Osteocyte (in vitro differentiated cells): ENCODE measurements at places on chromosomes 2 and 18. TPM values are rescaled to one million over a fixed set of nuclear protein-coding genes. Genes with fewer than 3 reads are reported as not detected.
A peak's percentile ranks its signal among the peaks of the same experiment; 100 is the strongest.

DNA sequence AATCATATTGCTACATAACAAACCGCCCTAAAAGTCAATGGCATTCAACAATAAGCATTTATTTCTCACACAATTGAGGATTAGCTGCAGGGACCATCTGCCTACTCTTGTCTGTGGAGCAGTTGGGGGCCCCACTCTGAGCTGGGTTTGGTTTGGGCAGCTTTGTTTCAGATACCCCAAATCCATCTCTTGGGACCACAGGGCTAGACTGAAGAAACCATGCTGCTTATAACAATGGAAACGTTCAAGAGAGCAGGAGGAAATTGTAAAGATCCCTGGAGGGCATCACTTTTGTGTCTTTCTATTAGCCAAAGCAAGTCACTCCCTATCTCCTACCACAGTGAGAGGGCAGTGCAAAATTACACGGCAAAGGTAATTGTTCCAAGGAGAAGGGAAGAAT is 146.5 kb upstream of the MGAT5 start:
- H3K36me3 ChIP-seq, result no peaks in the 10 kb centered on the region
- no peak overlapping the region for H3K4me3 ChIP-seq
- H3K4me1 ChIP-seq, result no peaks in the 10 kb centered on the region
- no peak overlapping the region for H3K27ac ChIP-seq
- DNase-seq, result no peak

DNA sequence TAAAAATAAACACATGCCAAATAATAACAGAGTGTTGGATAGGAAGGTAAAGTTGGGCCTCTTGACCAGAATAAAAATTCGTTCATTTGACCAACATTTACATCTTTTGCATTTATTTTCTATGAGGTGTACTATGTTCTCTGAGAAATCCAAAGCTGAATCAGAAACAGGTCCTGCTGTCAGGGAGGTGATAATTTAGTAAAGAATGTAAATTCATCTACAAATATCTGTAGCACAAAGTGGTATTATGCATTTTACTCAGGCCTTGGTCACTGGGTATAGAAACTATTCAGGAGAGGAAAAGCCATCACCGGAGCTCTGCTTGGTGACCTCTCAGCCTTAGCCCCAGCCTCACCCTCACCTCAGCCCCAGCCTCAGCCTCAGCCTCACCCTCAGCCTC is 208.9 kb downstream of the SPP2 start:
- H3K36me3 ChIP-seq, result no peaks in the 10 kb centered on the region
- H3K4me3 ChIP-seq, result no peak overlapping the region
- peaks cover 14% of the 10 kb centered on the region for H3K4me1 ChIP-seq
- no peak overlapping the region for H3K27ac ChIP-seq
- H3K27me3 ChIP-seq, result no peaks in the 10 kb centered on the region

DNA sequence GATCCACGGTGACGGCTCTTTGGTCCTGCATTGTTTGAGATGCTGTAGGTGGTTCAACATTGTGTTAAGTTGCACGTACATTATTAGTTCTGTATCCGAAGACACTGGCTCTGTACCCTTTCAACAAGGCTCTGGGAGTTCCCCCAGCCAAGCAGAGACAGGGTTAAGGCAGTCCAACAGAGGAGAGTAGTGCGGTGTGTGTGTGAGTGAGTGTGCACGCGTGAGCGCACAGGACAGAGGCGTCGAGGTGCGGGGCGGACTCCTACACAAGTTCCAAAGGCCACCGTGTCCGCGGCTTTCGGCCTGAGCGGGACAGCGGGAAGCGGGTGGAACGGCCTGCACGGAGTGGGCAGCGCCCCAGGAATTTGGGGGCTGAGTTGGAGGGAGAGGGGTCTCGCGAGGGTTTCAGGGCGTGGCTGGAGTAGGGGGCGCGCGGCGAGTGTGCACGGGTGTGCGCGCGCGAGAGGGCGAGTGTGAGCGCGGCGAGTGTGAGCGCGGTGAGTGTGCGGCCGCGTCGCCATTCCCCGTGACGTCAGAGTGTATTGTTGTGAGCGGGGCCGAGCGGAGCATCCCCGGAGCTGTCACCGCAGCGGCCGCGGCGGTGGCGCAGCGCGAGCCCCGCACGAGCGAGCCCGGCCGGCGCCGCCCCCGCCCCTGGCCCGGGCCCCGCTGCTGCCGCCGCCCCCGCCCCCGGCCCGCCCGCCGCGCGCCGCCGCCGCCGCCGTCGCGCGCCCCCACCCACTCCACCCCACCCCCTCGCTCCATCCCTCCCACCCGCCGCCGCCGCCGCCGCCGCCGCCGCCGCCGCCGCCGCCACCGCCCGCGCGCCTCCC is at the start of gene ASXL3:
Gene ASXL3 (plus strand): TSS at position 535 of the 833 bp plus-strand sequence. CDS start 413 bp downstream, outside the sequence.
- peak; percentile 86 for DNase-seq
- peaks cover 5% of the 10 kb centered on the region for H3K27me3 ChIP-seq
- peak within 1 kb of the TSS; percentile 92 for H3K4me3 ChIP-seq
- peaks cover 16% of the 10 kb centered on the region for H3K4me1 ChIP-seq

DNA sequence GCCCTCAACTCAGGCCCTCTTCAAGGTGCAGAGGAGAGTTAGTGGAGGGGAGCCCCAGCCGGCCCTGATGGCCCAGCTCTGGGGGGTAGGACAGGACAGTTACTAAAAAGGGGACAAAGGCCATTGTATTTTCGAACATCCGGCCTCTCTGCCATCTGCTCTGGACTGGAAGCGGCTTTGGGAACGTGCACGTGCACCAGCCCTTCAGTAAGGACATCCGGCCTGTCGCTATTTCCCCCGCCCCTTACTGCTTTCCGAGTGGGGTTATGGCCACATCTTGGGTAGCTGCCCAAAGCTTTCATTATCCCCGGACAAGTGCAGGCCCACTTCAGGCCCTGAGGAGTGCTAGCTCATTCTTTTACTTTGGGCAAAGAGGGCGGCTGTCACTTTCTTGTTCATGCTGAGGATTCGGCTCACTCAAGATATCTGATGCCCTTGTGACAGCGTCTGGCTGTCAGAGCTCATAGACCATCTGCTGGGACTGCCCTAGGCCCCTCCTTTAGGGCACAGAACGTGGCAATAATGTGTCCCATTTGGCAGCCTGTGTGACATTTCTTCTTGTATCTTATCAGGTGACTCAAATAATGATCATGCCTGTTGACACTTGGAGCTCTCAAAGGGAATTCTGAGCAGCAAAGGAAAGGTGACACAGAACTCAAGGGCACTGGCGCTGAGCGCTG is 17.5 kb downstream of the SLC4A3 start:
- H3K4me3 ChIP-seq, result no peak overlapping the region
- H3K36me3 ChIP-seq, result no peaks in the 10 kb centered on the region
- peaks cover 23% of the 10 kb centered on the region for H3K4me1 ChIP-seq

GRCh38 chr18:46290440-46291020 is 186.3 kb downstream of the HAUS1 start:
- no peak overlapping the region for H3K27ac ChIP-seq
- no peaks in the 10 kb centered on the region for H3K27me3 ChIP-seq
- no peak for DNase-seq

DNA sequence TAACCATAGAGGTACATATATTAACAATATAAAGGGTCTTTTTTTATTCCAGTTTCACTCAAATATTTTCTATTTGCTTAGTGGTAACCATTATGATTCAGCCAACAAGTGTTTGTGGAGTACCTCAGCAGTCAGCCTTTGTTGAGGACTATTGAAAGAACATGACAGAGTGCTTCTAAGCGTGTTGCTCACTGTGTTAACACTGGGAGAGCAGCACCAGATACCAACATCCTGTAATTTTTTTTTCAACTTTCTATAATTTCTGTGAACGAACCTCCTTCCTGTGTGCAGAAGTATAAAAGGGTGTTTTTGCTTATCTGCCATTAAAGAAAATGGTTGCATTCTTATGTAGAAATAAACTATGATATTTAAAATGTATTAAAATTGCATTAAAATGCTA is 239.0 kb downstream of the PHLPP1 start:
- H3K4me1 ChIP-seq, result no peaks in the 10 kb centered on the region
- H3K27ac ChIP-seq, result no peak overlapping the region
- no peak for DNase-seq
- no peak overlapping the region for H3K4me3 ChIP-seq

- no peak overlapping the region for H3K27ac ChIP-seq
- H3K4me3 ChIP-seq, result no peak overlapping the region
- peaks cover 69% of the 10 kb centered on the region for H3K27me3 ChIP-seq
- H3K36me3 ChIP-seq, result peaks cover 4% of the 10 kb centered on the region
Observed at GRCh38 chr18:31039426-31039825, 3.1 kb downstream of the DSC3 start.

GRCh38 chr2:180205621-180206235 is 198.6 kb upstream of the CWC22 start:
- H3K27ac ChIP-seq, result no peak overlapping the region
- H3K27me3 ChIP-seq, result no peaks in the 10 kb centered on the region
- H3K4me3 ChIP-seq, result no peak overlapping the region

DNA sequence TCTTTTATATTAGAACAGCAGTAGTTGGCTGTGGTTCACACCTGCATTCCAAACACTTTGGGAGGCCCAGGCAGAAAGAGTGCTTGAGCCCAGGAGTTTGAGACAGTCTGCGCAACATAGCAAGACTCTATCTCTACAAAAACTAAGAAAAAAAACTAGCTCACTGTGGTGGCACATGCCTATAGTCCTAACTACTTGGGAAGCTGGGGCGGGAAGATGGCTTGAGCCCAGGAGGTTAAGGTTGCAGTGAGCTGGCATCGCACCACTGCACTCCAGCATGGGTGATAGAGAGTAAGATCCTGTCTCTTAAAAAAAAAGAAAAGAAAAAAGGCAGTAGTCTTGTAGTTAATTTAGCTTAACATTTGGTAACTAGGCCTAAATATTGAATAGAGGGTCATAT is 136.6 kb downstream of the AGPS start:
- H3K36me3 ChIP-seq, result peaks cover 6% of the 10 kb centered on the region
- no peak overlapping the region for H3K4me3 ChIP-seq
- no peaks in the 10 kb centered on the region for H3K4me1 ChIP-seq
- no peak overlapping the region for H3K27ac ChIP-seq
- no peaks in the 10 kb centered on the region for H3K27me3 ChIP-seq

DNA sequence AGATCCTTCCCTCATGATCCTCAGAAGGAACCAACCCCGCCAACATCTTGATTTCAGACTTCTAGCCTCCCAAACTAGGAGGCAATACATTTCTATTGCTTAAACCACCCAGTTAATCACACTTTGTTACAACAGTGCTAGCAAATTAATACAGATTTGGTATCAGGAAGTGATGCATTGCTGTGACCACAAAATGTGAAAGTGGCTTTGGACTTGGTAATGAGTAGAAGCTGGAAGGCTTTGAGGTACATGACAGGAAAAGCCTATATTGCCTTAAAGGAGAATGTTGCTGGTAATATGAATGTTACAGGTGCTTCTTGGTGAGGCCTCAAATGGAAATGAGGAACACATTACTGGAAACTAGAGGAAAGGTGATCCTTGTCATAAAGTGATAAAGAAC is 260.3 kb downstream of the SATB2 start:
- H3K27me3 ChIP-seq, result peaks cover 10% of the 10 kb centered on the region
- no peaks in the 10 kb centered on the region for H3K4me1 ChIP-seq
- DNase-seq, result no peak

GRCh38 chr2:2324119-2324518 is 7.0 kb downstream of the MYT1L start:
- no peak overlapping the region for H3K27ac ChIP-seq
- no peak overlapping the region for H3K4me3 ChIP-seq
- no peaks in the 10 kb centered on the region for H3K36me3 ChIP-seq
- no peak for DNase-seq
- peaks cover 5% of the 10 kb centered on the region for H3K27me3 ChIP-seq

DNA sequence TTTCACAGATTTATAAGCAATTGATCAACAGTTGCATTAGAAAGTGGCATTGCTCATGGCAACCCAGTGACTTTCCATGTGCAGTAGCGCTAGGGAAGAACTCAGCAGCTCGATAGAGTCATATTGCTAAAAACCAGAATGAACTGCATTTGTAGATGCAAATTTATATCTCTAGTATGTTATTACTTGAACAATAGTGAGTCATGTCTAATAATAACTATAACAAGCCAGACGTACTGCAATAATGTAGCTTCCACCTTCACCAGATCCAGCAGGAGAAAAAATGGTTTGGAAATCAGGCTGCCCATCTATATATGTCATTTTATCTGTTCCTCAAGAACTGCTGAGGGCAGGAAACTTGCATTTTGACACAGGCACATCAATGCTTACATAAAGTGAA is 66.5 kb upstream of the FIGN start:
- H3K4me3 ChIP-seq, result no peak overlapping the region
- no peaks in the 10 kb centered on the region for H3K27me3 ChIP-seq
- DNase-seq, result no peak

DNA sequence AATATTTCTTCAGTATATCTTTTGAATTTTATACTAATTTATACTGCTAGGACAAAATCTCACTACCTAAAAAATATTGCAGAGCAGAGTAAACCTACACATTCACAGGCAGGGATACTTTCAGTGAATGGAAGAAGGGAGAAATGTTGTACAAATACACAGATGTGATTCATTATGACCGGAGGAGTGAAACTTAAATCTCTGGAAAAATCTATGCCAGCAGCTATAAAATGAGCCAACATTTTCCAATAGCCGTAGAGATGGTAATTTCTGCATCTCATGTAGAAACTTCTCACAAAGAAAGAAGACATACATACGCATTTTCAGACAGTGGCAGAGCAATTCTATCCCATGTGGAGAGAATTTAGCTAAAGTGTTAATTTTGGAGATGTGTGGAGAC is 54.8 kb downstream of the KCNS3 start:
- no peaks in the 10 kb centered on the region for H3K36me3 ChIP-seq
- DNase-seq, result no peak
- no peaks in the 10 kb centered on the region for H3K4me1 ChIP-seq

- no peaks in the 10 kb centered on the region for H3K27me3 ChIP-seq
- peaks cover 19% of the 10 kb centered on the region for H3K4me1 ChIP-seq
- peaks cover 5% of the 10 kb centered on the region for H3K36me3 ChIP-seq
- no peak for DNase-seq
- no peak overlapping the region for H3K4me3 ChIP-seq
Observed at GRCh38 chr2:215299337-215299859, 12.5 kb upstream of the ATIC start.

DNA sequence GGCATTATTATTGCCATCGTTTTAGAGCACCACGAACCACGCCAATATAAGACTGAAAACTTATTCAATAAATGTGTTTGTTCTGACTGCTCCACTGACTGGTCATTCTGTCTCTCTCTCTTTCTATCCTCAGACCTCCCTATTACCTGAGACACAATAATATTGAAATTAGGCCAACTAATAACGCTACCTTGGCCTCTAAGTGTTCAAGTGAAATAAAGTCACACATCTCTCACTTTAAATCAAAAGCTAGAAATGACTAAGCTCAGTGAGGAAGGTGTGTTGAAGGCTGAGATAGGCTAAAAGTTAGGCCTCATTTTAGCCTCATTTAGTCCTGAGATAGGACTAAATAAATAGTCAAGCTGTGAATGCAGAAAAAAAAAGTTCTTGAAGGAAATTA is 38.8 kb downstream of the G6PC2 start:
- H3K27me3 ChIP-seq, result peaks cover 15% of the 10 kb centered on the region
- H3K4me1 ChIP-seq, result no peaks in the 10 kb centered on the region
- H3K36me3 ChIP-seq, result no peaks in the 10 kb centered on the region
- H3K4me3 ChIP-seq, result no peak overlapping the region
- no peak for DNase-seq

KCNJ13 gene
- total RNA-seq, result not detected in 2 replicates

LGALSL gene
- 7.4 and 9.5 TPM in 2 replicates for total RNA-seq

POTEF gene
- total RNA-seq, result 0.30 TPM in 1 of 2 replicates, not detected in the other

BCL2 gene
- 2.5 and 3.2 TPM in 2 replicates for total RNA-seq
